ENCODE measurements at places on chromosomes 12 and 14.

DNA sequence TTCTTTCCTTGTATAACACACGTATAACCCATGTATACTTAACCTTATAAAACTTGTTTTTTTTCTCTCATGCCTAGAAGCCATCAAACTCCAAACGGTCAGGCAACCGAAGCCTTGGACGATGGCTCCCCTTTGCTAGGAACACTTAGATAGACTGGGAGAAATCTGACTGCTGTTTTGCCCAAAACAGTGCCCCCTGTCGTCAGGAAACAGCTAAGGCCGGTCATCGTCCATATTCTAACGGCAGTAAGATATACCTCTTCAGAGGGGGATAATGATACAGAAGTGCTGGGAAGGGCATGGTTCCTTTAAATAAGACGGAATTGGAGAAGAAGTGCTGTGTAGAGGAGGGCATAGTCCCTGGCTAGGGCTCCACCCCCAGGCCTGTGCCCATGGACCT is 130.5 kb downstream of the SLC41A2 start:
- no peak for DNase-seq

GRCh38 chr12:118190266-118190665 is 54.3 kb downstream of the PEBP1 start:
- DNase-seq: no peak

DNA sequence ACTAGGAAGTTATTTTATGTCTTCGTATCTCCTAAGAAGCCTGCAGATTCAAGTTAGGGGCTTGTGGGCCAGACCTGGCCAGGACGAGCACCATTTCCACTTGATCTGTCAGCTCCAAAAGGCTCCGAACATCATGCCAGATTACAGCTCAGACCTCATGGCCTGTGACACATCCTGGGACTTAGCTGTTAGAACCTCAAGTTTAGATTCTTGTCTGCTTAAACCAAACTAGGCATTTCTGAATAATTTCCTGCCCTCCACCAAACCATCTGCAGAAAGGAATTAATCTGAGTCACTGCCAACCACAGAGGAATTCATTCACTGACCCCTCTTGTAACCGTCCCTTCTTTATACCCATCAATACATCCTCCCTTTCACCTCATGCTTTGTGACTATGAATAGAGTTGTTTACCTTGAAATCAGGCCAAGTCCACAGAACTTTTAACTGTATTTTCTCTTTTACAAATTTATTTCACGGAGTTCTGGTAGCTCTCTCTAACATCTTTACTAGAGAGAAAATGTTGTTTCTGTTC is 120.3 kb downstream of the FBXL14 start:
- no peak for DNase-seq

GRCh38 chr14:82501554-82501953 is 967.9 kb upstream of the SEL1L start:
- DNase-seq: no peak

DNA sequence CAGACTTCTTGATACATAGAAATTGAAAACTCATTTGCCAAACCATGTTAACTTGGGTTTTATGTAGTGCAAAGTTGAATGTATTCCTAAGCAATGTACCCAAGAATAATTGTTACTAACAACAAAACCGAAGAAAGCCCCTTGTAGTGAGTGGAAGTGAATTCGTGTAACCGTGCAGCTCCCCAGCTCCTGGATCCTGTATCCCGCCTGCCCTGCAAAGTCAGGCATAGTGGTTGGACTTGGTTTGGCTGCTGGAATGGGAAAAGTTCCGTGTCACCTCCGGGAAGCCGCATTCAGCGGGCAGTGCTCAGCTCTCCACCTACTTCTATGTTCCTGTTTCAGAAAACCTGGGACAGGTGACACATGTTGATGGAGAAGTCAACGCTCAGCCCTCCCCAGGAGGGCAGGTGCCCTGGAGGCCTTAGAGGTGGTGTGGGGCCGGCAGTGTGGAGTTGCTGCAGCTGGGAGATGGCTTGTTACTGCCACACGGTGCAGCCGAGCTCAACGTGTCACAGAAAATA is 29.2 kb upstream of the C14orf180 start:
- no peak for DNase-seq

GRCh38 chr14:57464008-57464730 is 29.5 kb downstream of the CCDC198 start:
- no peak for DNase-seq

GRCh38 chr12:122023339-122024131 is 1.9 kb downstream of the BCL7A start:
- no peak for DNase-seq

- no peak for DNase-seq
Observed at GRCh38 chr14:58631732-58632131, 6.0 kb upstream of the DACT1 start.

DNA sequence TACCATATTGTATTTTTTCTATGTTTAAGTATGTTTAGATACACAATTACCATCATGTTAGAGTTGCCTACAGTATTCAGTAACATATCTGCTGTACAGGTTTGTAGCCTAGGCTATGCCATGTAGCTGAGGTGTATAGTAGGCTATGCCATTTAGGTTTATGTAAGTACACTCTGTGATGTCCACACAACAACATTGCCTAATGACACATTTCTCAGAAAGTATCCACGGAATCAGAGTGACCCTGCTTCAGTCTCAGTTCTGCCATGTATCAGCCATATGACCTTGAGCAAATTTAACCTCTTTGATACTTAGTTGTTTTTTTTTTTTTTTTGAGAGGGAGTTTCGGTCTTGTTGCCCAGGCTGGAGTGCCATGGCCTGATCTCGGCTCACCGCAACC is 12.7 kb downstream of the SUSD6 start:
- DNase-seq: no peak

DNA sequence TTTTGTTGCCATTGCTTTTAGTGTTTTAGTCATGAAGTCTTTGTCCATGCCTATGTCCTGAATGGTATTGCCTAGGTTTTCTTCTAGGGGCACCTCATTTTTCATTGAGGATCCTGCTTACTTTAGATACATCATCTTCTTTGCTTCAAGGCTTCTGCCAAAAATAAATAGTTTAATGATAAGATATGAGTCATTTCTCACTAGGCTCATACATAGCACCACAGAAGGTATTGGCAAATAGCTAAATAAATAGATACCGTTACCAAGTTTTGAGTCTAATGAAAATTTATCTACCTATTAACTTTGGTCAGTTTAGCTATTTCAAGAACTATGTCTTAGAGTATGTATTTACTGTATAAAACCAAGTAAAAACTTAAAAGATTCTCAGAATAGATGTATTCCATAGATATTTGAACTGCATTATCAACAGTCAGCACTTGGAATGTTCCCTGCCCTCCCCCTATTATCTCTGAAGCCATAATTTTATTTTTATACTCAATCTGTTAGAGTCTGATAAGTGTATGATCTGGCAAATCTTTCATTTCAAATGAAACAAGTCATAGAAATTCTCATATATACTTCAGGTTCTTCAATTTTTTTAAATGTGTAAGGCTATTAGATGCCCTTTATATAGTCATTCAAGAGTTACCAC is 310.2 kb downstream of the CCDC91 start:
- DNase-seq: no peak

GRCh38 chr12:71282020-71282419 is 124.2 kb upstream of the TSPAN8 start:
- no peak for DNase-seq

DNA sequence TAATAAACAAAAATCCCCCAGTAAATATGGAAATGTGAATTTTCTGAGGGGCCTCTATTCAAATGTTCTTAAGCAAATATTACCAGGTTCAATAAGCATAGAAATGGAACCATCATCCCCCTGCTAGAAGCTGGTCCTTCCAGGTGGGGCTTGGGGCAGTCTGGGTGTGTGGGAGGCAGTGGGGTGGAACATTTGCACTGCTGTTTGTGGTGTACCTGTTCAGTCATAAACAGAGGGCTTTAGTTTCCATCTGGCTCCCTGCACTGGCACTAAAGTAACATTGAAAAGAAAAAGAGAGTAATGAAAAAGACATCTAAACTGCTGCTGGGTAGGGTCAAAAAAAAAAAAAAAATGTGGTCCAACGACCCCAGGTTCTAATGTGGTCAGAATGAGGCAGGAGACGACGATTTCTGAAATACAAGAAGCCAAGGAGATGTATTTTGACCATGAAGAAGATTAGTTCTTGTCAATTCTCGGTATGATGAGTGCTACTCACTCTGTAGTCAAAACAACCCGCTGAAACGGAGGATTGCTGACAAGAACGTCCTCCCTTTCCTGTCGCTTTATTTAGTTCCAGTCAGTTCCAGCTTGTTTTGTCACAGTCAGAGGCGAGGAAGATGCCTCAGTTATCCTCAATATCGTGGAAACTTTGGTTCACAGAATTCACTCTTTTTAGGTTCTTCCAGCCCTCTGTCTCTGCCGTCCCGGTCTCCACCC is 44.2 kb upstream of the MANSC4 start:
- DNase-seq: no peak

GRCh38 chr12:51270067-51270950 is at the start of gene SMAGP:
TSS of gene SMAGP (minus strand) at chr12:51270415. CDS start at chr12:51269278, 1,137 bp downstream.
- peak; percentile 27 for DNase-seq

GRCh38 chr14:97149775-97150174 is 352.6 kb downstream of the VRK1 start:
- DNase-seq: no peak

DNA sequence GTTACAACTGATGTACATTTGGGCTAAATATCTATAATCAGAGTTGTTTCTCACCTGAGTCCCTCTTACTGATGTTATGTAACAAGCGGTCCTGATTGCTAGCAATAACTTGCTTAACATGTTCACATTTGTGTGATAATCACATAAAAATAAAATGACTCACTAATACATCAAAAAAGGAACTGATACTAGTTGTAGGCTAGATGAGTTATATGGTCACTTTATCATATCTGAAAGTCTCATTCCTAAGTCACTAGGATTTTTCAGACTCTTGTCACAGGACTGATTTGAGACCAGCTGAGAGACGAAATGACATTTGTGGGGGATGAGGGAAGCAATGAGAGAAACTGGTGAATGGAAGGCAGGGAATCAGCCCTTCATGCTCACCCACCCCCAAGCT is 34.3 kb downstream of the NKX2-1 start:
- DNase-seq: no peak

DNA sequence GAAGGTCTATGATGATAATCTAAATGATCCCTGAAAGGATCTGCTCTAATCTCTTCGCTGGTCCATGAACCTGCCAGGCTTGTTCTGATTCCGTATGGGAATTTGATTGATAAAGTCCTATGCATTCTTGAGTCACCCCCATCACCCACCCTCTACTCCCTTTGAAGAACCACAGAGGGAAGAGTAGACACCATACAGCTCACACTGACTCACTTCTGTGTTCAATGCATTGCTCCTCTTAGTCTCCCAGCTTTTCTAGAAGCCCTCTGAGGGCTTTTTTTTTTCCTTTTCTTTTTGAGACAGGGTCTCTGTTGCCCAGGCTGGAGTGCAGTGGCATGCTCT is 18.5 kb upstream of the GPRC5A start:
- no peak for DNase-seq

- no peak for DNase-seq
Observed at GRCh38 chr12:108327621-108328344, 11.3 kb downstream of the CMKLR1 start.

DNA sequence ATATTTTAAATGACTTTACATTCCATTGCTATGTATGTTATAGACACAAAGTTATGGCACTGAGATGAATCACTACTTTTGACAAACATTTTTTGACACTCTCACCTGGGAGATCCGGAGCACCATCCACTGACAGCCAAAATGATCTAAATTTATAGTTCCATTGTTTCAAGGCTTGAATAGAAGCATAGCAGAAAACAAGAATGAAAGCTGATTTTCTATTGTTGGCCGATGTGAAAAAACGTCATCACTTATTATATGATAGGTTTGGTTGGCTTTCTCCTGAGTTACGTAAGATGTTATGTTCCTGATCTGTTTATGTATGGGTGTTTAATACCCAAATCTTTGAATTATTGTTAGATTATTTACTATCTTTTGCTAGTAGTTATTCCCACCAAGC is 306.2 kb downstream of the PAWR start:
- no peak for DNase-seq

Measured in activated T-helper 9 cell treated with anti-CD3 and anti-CD28 coated beads, Interleukin-2, amount 50 U/mL, for 16 hours (primary cell).